Stomach (tissue), 19 donors: ENCODE measurements at places on chromosomes 7 and 10. TPM values are rescaled to one million over a fixed set of nuclear protein-coding genes. Genes with fewer than 3 reads are reported as not detected.

The PPP1R3C gene
- polyA plus RNA-seq = 21.1 TPM

The LRRC18 gene
- polyA plus RNA-seq = not detected

The AMPH gene
- polyA plus RNA-seq = 0.80 TPM

The PITX3 gene
- not detected for polyA plus RNA-seq

The FAM241B gene
- polyA plus RNA-seq = 4.6 TPM

The WDR86 gene
- 4.1 TPM for polyA plus RNA-seq

The ZNRF2 gene
- 5.4 TPM for polyA plus RNA-seq

The RARRES2 gene
- polyA plus RNA-seq = 232 TPM

The GNG11 gene
- 13.5 TPM for polyA plus RNA-seq

The PLCE1 gene
- polyA plus RNA-seq = 0.98 TPM

The ACBD7 gene
- polyA plus RNA-seq = not detected

The SKIDA1 gene
- 0.06 TPM for polyA plus RNA-seq

The PRXL2A gene
- polyA plus RNA-seq = 19.4 TPM

The FRMD4A gene
- polyA plus RNA-seq = 7.2 TPM

The OR2A42 gene
- polyA plus RNA-seq = not detected

The LRGUK gene
- polyA plus RNA-seq = not detected

The RASA4B gene
- polyA plus RNA-seq = 35.9 TPM

The MACC1 gene
- polyA plus RNA-seq = 0.76 TPM

The DGKI gene
- 0.20 TPM for polyA plus RNA-seq

The EPHA1 gene
- polyA plus RNA-seq = 5.6 TPM

The PRF1 gene
- 0.73 TPM for polyA plus RNA-seq

The SEMA4G gene
- 5.1 TPM for polyA plus RNA-seq

The ZMIZ2 gene
- polyA plus RNA-seq = 26.8 TPM

The STEAP1B gene
- polyA plus RNA-seq = not detected

The CC2D2B gene
- polyA plus RNA-seq = 0.18 TPM

The MARVELD1 gene
- 13.6 TPM for polyA plus RNA-seq
